ENCODE measurements at places on chromosomes 5 and 9.

- DNase-seq = no peak
Observed at GRCh38 chr9:112056996-112057395, 118.1 kb downstream of the SUSD1 start.

DNA sequence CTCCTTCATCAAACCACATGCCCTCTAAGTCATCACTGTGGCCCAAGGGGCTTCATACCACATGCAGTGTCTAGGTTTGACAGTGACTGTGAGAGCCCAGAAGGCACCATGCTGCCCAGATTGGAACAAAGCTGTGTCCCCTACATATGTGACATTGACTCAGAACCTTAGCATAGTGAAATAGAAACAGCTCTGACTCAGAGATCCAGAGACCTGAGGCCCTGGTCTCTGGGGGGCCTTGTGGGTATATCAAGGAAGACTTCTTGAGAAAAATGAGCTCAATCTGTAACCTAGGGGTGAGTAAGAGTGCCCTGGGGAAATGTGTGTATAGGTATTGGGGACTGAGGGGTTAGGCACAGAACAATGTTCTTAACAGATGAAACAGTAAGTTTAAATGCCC lies 7.1 kb upstream of the ENTREP1 start:
- no peak for DNase-seq

- no peak for DNase-seq
Observed at GRCh38 chr5:54306893-54307292, 3.5 kb downstream of the ARL15 start.

GRCh38 chr9:114898741-114899140 lies 31.6 kb downstream of the TNFSF8 start:
- peak; percentile 71 for DNase-seq

GRCh38 chr5:9209846-9210492 lies 335.9 kb downstream of the SEMA5A start:
- no peak for DNase-seq

DNA sequence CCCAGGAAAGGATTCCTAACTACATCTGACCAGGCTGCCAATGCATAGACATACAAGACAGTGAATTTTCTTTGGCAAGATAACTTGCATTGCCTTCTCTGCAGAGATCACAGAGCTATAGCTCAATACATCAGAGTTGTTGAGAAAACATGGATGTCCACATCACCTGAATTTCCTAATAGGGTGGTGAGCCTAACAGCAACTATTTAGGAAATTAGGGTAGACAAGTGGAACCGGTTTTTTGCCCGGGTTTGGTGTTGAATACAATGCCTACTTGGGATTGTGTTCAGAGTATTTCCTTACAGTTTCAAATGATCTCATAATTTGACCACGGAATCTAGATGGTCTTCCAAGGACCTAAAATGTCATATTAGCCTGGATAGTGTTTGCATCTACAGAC lies 262.7 kb downstream of the KIF4B start:
- no peak for DNase-seq

DNA sequence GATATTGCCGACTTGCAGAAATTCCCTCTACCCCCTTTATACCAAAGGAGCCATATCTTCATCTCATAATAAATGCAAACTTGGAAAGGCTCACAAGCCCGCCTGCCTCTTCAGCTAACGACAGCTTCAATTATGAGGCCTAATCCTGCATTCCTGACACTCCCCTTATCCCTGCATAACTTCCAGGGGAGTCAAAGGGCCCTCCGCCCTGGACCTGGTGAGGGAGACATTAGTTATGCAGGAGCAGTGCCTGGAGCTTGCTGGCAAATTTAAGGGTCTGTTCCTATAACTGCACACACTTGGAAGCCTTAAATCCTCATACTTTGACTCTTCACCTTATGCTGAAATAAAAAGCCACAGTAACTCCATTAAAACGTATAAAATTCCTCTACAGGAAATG lies 617.9 kb downstream of the BNC2 start:
- no peak for DNase-seq

GRCh38 chr9:105306351-105307140 lies 62.1 kb downstream of the SLC44A1 start:
- no peak for DNase-seq
